ENCODE measurements at places on chromosomes 2 and 18.

GRCh38 chr18:48623468-48624235 is 84.8 kb downstream of the CTIF start:
- no peak for DNase-seq

DNA sequence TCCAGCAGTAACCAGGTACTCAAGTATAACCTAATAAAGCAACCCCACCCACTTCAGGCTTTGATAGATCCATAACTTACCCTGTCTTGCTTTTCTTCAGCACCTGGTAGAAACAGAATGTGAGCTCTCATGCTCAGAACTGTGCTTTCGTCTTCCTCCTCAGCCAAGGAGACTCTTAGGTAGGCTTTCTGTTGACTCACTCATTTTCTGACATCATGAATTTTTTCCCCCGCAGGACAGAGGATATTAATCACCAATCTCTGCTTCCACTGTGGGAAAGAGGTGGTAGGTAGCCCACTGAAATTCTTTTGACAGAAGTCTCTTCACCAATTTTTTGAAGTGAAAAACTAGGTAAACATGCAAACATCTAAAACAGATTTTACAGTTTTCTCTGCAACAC is 241.2 kb upstream of the KCNJ3 start:
- no peak for DNase-seq

GRCh38 chr2:233085037-233085838 is 25.1 kb downstream of the INPP5D start:
- DNase-seq: no peak

DNA sequence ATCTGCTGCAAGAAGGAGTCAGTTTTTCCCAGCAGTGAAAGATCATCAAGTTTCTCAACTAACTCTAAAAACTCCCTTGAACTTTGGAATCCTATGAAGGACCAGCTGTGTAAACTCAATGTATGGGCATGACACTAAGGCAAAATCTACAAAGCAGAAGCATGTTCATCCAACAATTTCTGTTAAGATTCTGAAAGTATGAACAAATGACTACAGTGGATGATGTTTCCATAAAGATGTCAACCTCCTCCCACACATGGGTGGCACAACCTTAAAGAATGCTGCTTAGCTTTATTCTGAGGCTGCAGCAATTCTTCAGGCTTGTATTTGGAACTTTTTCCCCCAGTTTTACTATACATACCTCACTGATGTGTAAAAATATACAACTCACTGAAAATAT is 47.2 kb downstream of the WDR33 start:
- DNase-seq: no peak

- no peak for DNase-seq
Observed at GRCh38 chr2:146437712-146438111, 1407.1 kb upstream of the ACVR2A start.

DNA sequence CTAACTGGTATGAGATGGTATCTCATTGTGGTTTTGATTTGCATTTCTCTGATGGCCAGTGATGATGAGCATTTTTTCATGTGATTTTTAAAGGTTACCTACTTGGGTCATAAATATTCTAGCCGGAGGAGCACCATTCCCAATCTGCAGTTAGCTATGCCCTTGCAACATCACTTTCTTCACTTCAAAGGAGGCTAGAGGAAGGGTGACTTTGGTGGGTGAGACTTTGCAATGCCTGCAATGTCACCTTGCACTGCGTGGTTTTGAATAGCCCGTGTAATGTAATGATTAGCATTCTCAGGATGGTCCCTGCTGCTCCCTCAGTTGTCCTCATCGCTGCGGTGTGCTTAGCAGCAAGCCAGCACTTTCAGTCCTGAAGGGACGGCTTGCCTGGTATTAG is 56.1 kb upstream of the CHRNA1 start:
- no peak for DNase-seq

DNA sequence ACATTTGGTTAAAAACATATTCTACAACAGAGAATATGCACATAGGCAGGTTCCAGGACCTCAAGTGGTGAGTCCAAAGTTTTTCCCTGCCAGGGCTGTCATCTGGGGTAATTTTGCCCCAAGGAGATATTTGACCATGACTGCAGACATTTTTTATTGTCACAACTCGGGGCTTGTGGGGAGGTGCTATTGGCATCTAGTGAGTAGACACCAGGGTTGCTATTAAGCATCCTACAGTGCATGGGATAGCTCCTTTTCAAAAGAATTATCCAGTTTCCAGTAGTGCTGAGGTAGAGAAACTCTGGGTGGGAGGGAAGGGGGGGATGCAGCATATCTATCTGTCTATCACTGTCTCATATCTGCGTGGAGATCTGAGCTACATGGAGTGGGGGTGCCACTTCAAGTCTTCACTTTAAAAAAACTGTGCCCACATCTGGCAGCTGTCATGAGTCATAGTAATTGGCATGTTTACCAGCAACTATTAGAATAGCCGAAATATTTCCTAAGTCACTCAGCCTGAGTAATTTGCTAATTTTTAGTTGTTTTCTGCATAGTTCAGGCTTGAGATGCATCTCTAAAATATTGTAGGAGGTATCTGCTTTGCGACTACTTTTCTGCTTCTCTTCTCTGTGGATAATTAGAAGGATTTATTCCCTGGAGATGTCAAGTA is 254.0 kb upstream of the RBMS1 start:
- DNase-seq: no peak

GRCh38 chr2:219497495-219498279 is 1.0 kb upstream of the GMPPA start:
- DNase-seq: peak; percentile 38

- no peak for DNase-seq
Observed at GRCh38 chr2:239496700-239497099, 95.9 kb upstream of the HDAC4 start.

DNA sequence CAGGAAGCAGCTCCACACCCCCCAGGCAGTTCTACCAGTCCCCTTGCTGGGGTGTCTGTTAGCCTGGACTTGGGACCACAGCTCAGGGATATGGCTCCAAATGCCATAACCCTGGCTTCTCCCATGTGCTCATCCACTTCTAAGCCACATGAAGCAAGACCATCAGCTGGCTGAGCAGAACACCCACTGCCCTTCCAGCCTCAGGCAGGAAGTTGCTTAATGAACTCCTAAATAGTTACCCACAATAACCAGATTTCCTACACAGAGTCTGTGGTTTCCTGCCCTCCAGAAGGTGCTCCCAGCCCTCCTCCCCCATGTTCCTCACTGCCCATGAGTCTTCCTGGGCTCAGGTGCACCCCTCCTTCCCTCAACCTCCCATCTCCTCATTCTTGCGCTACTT is 98.3 kb upstream of the EPC2 start:
- DNase-seq: no peak

DNA sequence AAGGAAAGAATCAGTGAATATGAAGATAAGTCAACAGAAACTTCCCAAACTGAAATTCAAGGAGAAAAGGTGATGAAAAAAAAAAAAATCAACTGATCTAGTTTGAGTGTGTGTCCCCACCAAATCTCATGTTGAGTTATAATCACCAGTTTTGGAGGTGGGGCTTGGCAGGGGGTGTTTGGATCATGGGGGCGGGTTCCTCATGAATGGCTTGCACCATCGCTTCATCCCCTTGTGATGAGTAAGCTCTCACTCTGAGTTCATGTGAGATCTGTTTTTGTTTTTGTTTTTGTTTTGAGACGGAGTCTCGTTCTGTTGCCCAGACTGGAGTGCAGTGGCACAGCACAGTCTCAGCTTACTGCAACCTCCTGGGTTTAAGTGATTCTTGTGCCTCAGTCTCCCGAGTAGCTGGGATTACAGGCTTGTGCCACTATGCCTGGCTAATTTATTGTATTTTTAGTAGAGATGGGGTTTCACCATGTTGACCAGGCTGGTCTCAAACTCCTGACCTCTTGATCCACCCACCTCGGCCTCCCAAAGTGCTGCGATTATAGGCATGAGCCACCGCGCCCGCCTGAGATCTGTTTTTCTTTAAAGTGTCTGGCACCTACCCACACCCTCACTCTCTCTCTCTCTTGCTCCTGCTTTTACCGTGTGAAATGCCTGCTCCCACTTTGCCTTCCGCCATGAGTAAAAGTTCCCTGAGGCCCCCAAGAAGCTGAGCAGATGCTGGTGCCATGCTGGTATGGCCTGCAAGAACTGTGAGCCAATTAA is 4.0 kb upstream of the SLC66A2 start:
- no peak for DNase-seq

DNA sequence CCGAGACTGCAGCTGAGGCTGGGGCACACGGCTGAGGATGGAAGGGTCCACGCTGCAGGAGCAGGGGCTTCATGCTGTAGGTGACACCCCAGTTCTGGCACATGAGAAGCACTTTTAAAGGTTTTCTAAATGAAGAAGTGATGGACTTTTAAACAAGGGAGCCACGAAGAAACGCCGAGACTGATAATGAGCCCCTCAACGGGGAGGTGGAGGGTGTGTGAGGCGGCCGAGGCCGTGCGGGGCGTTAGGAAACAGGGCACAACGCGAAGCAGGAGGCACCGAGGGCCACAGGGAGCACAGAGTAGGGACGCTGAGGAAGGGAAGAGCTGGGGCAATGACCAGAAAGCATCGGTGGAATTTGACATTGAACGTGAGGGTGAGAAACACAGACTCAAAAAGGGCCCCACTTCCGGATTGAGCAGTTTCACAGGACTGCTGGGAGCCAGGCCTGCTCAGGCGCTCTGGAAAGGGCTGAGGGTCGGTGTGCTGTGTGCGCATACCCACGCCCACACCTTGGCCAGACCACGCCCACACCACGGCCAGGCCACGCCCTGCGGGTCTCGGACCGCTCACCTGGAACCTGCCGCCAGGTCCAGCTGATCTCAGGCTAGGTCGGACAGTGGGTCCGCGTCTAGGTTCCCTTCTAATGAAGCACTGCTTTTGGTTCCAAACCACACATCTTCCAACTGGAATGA is 115.7 kb downstream of the GYPC start:
- no peak for DNase-seq

GRCh38 chr2:236016496-236016895 is 151.7 kb downstream of the GBX2 start:
- no peak for DNase-seq

DNA sequence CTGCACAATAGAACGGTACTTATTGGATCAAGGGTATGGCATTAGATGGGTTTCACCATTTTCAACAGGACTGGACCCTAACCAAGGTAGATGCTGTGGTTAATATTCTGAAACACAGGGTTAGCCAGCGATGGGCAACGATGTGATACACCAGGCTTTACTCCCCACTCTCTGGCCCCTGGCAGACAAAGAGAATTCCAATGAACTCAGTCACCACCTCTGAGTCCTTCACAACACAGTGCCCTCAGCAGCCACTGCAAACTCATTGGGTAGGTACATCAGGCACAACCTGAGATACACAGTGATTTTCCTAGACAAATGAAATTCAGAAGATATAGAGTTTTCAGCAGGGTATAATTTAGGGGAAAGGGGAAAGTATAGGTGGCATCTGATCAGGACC is 634.5 kb downstream of the ZEB2 start:
- no peak for DNase-seq

DNA sequence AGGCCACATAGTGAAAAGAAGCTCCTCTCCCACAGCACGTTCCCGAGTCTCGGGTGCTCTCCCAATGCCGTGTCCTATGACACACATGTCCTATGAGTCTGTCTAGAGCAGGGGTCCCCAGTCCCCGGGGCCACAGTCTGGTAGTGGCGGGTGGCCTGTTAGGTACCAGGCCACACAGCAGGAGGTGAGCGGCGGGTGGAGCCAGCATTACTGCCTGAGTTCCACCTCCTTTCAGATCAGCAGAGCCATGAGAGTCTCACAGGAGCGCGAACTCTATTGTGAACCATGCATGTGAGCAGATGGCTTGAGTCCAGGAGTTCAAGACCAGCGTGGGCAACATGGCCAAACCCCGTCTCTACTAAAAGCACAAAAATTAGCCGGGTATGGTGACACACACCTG is 112.6 kb downstream of the ZBTB7C start:
- peak; percentile 26 for DNase-seq

DNA sequence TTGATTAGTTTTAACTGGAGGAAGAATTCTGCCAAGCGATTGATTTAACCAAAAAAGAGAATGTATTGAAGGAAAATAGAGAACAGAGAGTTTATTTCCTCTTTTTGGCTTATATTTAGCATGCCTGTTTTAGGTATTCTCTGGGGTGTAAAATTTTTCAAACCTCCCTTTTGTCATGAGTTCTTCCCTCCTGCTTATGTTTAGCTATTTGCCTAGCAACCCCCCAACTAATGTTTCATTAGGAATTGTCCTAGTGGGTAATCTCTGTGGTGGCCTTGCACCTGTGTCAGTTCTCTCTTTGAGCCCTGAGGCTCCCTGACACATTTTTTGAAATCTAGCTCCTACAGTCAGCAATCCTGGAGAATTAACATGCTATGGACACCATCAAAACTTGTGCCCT is 12.5 kb upstream of the REG1B start:
- DNase-seq: no peak

- no peak for DNase-seq
Observed at GRCh38 chr2:1731963-1732768, 12.1 kb downstream of the PXDN start.

DNA sequence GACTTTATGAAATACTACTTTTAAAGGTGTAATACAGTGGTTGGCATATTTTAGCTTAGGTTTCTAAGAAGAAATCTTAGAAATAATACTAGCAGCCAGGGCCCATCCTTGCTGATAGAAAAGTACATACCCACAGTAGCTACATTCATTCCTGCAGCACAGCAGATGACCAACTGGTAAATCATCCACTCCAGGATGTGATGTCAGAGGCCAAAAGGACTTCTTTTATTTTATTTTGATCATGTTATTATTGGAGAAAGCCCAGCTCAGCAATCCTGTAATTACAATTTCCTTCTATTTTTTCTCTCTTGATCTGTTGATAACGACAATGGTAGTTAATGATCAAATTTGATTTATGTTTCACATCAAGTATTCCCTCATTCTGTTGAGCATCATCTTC is 18.0 kb upstream of the TTN start:
- no peak for DNase-seq

GRCh38 chr2:207847807-207848544 is 78.3 kb upstream of the FZD5 start:
- peak; percentile 26 for DNase-seq

- no peak for DNase-seq
Observed at GRCh38 chr18:54357082-54357659, 487 bp downstream of the STARD6 start.

DNA sequence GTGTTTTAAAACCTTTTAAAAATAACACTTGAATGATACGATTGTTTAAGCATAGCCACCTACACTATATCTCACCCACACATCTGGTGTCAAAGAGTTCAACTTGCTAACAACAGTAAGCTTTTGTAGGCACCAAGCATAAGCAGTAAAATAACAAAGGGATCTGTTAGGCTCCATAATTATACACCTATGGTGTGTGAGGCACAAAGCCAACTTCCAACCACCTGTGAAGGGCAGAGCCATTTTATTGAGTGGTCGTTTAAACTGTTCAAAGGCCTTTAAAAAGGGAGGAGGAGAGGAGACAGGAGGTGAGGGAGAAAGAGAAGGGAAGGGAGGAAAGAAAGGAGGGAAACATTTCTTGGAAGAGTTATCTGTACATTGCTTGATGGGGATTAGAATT is 27.9 kb downstream of the NEMP2 start:
- peak; percentile 94 for DNase-seq

All from NCI-H345 (cell line).